ENCODE measurements at places on chromosomes 11 and 22. TPM values are rescaled to one million over a fixed set of nuclear protein-coding genes. Genes with fewer than 3 reads are reported as not detected.
A peak's percentile ranks its signal among the peaks of the same experiment; 100 is the strongest.

Gene SCGB1C1
- total RNA-seq: not detected

- DNase-seq: no peak
These were observed 137.2 kb downstream of the BRD1 start for GRCh38 chr22:49690454-49690853.

DNA sequence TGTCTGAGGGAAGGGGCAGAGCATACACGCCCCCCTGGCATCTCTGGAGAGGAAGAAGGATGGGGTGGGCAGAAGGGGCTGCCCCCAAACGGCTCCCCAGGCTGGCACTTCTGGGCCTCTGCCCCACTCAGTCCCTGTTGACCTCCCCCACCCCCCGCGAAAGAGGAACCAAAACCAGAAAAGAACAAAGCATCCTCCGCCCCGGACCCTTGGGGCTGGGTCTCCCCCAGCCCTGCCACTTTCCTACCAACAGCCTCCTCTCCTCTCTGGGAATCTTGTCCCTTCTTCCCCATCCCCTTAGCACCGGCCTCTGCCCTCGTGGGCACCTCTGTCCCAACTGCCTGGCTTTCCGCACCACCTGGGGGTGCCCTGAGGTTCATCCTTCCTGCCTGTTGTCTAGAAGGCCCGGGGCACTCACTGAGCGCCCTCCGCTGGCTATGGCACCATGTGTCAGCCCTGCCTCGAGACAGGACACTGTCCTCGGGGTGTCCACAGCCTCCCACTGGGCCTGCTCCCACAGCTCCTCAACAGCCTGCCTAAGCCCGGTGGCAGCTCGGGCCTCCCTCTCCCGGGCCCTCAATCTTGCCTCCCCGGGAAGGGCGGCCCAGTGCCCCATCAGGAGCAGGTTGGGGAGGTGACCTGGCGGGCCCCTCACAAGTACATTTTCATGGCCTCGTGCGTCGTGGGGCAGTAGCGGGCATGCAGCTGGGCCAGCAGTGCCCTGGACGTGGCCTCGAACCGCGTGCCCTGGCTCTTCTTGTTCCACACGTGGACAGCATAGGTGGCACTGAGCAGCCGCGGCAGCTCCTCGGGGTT, 28.2 kb downstream of the A4GALT start:
- DNase-seq: no peak

DNA sequence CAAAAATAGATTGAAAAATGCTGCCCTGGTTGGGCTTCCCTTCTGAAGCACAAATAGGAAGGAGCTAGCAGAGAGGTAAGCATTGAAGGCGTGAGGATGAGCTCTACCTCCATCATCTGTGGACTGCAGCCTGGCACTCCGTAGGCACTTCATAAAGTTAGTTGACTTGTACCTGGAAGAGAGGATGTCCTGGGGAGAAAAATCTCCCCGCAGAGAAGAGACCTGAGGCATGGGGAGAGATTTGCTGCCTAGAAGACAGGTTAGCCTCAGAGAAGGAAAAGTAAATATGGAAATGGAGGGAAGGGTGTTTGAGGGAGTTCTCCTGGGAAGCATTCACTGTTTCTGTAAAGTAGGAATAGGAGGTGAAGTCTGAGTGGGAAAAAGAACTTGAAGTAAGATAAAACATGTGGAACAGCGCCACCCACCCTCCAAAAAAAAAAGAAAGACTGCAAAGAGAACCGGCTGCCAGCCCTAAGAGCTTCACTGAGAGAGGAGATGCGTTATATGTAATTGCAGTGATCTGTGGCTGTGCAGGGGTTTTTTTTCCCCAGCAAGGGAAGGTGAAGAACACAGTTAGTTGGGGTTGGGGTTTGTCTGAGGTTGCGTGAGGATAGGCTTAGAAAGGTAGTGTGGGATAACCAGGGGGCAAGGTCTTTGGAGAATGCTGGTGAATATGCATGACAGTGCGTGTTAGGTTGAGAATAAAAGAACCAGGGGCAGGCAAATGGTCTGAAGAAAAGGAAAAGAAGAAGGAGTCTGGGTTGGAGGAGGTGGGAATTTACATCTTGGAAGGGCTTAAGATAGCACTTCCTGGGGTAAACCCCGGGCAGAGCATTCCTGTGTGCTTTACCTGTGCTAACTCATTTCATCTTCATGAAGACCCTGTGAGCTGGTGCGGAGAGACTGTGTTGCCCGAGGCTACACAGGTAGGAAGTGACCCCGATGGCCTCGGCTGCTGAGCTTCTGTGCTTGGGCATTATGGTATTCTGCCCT, 16.0 kb downstream of the TNRC6B start:
- no peak for DNase-seq

DNA sequence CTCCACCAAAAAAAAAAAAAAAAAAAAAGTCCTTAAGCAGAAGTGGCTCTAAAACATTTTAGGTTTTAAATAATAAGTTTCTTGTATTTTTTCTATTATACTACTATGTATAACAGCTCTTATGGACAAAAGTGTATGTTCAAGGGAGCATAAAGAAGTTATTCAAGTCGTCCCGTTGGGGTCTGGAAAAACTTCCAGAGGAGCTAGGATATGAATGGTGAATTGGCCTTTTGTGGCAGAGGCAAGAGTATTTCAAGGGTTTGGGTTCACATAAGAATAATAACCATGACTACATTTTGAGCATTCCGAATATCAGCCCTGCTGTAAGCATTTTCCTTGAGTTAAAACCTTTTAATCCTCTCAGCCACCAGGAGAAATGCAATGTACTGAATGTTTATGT, 50.6 kb upstream of the ARHGAP42 start:
- DNase-seq: no peak

DNA sequence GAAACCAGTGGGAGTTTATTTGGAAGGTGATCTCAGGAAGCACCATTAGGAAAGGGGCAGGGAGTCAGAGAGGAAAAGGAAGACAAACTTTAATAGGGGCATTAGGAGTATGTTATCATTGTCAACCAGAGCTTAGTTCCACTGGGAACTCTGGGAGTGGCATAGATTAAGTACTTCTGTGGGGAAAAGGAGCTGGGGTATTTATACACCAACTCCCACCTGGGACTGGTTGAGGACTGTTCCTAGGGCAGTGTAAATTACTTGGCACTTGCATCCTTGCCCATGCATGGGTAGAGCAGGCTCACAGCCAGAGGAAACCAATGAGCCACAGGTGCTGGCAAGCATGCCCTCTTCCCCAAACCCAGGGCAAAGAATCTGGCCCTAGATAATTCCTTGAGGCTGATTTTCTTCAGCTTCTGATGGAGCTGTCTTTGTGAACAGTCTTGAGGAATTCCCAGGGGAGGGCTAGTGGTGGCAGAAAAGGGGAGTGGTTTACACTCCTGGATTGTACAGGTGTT, 541.2 kb downstream of the MIAT start:
- no peak for DNase-seq

Gene PGA5
- 0.19 TPM for total RNA-seq

DNA sequence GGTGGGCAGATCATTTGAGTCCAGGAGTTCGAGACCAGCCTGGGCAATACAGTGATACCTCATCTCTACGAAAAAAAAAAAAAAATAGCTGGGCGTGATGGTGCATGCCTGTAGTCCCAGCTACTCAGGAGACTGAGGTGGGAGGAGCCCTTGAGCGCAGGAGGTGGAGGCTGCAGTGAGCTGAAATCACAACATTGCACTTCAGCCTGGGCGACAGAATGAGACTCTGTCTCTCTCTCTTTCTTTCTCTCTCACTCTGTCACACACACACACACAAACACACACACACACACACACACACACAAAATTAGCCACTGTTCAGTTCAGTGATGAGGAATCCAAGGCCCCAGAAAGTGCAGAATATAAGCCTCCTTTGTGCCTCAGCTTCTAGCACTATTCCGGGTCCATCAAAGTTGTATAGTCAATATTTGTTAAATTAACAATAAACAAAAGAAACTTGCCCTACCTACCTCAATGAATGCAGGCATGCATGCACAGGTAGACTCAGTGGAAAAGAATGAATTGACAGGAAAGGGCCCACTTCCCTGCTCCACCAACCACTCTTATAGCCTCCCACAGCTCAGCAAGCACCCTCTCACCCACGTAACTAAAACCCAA, 3.9 kb upstream of the SMIM35 start:
- DNase-seq: peak; percentile 6

DNA sequence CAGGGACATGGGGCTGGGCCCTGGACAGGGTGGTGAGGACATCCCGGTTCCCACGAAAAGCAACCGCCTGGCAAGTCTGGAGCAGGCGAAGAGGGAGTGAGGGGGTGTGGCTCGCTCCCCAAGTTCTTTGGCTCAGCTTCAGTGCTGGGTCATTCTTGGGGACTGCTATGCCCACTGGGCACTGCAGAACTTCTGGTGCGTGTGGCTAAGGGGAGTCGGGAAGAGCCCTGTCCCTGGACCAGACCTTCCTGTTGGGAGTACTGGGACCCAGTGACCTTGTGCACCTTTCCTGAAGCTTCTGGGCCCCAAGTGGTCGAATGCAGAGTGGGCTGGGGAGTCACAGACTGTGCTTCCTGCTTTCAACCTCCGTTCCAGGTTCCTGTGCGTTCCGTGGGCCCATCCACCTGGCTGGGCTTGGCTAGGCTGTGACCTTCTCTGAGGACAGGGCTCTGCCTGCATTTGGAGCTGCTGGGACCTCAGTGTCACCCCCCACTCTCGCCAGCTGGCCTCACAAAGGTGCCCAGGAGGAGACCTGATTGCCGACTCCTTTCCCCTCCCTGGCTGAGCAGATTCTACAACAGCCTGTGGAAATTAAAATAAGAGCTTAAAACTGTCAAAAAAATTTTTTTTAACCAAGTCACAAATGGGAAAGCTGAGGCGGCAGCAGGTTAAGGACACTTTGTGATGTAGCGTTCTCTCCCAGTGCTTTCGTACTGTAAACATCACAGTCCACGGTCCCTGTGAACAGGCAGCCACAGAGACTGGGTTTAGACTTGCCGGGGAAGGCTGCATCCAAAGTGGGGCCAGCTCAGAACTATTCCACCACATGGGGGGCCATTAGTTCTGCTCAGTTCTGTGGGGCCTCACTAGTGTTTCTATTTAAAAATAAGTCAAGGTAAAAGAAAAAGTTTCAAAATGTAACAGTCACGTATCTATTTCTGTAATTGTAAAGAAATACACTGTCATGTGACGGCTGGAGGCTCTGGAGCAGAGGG, 63.8 kb upstream of the WNT7B start:
- DNase-seq: peak; percentile 68

Gene TBX10
- total RNA-seq: not detected

DNA sequence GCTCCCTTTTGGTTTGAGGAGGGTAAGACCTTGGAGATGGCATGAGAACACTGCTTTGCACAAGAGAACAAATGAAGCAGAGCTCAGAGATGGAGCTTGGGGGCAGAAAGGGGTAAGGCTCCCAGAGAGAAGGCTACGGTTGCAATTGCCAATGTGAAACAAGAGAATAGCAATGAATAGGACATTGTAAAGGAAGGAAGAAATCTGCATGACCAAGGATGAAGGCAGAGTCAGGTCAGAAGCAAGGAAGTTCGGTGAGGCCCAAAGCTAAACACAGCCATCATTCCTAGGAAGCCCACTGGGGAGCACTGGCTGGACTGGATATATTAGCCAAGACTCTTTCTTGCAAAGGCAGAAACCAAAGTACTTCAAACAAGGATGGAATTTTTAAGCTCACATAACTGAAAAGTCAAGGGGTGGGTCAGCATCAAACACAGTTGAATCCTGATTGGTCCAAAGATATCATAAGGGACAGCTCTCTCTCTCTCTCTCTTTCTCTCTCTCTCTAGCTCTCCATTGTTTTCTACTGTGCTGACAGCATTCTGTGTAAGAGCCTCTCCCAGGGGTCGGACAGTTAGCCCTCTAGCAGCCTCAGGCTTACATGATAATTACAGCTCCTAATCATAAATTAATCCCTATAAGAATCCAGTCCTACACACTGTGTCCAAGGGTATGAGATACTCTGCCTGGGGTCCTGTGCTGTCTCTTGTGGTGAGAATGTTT, 484.3 kb downstream of the SOX6 start:
- DNase-seq: no peak

Gene OR4C13
- total RNA-seq: not detected

DNA sequence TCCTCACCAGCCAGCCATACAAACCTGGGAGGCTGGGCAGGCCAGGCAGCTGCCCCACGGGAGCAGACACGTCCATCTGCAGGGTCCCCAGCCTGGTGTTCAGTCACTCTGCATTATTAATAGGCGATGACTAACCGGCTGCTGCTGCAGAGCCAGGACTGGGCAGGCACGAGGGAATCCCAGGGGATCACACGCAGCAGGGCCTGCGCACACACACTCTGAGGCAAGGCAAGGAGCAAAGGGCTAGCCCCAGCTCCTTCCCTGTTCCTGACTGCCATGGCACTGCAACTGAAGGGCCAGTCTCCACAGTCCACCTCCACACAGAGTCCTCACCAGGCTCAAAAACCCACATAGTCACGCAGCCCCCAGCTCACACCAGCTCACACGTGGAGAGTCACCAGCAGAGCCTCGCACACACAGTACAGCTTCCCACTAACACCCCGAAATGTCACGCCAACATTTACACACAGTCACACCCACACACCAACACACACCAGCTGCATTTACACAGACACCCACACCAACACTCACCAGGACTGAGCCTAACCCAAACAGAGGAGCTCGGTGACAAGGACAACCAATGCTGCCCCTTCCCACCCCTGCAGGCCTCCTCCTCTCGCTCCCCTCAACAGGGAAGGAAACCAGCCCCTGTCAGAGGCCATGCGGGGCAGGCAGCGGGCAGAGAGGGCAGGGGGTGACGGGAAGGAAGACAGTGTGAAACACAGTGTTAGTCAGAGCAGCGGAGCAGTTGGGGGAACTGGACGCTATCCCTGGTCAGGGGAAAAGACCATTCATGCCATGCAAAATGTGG, 47.3 kb downstream of the NRXN2 start:
- peak; percentile 87 for DNase-seq

- DNase-seq: peak; percentile 94
These were observed 444 bp upstream of the TSKU start for GRCh38 chr11:76782531-76783293.

DNA sequence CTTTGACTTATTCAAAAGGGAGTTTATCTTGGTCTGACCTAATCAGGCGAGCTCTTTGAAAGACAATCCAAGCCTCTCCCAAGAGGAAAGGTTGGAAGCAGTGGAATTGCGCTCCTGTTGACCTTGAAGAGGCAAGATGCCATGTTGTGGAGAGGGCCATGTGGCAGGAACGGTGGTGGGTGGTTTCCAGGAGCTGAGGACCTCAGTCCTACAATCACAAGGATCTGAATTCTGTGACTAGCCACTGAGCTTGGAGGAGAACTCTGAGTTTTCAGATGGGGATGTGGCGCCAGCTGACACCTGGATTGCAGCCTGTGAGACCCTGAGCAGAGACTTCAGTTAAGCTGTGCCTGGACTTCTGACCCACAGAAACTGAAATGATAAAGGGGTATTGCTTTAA, 6.0 kb upstream of the CBX6 start:
- no peak for DNase-seq

- no peak for DNase-seq
These were observed 1398.9 kb downstream of the BRD1 start for GRCh38 chr22:48428631-48429371.

- no peak for DNase-seq
These were observed 70.8 kb downstream of the MED15 start for GRCh38 chr22:20578192-20578591.

Measured in psoas muscle (tissue), 8 donors.